Femur (tissue), 1 donor: ENCODE measurements at places on chromosomes 1 and 21.

GRCh38 chr1:246566813-246567645 is 773 bp downstream of the CNST start:
- DNase-seq, result no peak

- no peak for DNase-seq
Observed at GRCh38 chr21:46369520-46370235, 45.7 kb downstream of the PCNT start.

DNA sequence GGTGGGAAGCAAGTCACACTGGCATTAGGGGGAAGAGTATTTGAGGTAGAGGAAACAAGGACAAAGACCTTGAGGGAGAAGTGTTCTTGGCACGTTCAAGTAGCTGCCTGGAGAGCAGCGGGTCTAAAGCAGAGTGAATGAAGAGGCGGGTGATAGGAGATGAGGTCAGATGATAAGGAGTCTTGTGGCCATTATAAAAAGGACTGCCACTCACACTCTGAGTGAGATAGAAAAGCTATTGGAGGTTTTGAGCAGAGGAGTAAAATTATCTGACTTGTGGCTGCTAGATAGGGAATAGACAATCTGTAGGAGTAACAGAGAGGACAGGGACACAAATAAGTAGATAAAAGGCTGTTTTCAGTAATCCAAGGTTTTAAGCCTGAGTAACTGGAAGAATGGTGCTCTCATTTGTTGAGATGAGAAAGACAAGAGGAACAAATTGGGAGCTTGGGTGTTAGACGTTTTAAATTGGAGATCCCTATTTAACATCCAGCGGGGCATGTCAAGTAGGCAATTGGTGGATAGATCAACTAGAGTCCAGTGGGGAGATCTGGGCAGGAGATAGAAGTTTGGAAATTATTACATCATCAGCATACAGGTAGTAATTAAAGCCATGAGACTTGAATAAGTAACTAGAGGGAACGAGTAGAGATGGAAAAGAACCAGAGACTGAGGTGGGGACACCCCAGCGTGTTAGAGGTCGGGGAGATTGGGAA is 43.7 kb downstream of the HENMT1 start:
- DNase-seq, result no peak

GRCh38 chr1:162919034-162919433 is 58.1 kb upstream of the CCDC190 start:
- no peak for DNase-seq

DNA sequence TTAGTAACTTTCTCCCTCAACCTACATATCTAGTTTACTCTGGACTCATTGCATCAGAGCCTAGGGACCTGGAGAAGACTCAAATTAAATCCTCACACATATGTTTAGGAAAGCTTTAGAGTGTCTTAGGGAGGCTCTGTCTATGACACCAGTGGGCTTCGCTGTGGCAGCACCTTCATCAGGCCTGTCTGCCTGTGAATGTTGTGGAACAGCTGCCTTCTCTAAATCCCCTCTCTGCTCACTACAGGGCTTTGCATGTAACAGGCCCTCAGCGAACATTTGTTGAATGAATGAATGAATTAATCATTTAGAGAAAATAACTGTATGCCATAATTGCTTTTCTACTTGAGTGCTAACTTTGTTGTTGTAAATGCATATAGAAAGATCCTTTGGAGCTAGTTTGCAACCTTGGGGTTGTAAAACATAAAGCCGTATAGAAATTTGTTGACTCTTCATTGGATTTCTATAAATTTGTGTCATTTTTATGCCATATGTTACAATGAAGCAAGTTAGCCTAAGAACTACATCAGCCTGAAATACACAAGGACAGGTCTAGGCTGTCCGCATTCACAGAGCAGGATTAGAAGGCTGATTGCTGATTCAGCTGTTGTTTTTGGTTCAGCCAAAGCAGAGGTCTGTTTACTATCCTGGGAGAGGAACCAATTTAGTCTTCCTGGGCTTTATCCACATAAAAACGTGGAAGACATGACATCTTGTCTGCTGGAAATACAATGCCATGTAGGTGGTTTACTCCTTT is 238.0 kb downstream of the ASTN1 start:
- no peak for DNase-seq

GRCh38 chr1:9875636-9876000 is 34.5 kb downstream of the CTNNBIP1 start:
- DNase-seq, result no peak

DNA sequence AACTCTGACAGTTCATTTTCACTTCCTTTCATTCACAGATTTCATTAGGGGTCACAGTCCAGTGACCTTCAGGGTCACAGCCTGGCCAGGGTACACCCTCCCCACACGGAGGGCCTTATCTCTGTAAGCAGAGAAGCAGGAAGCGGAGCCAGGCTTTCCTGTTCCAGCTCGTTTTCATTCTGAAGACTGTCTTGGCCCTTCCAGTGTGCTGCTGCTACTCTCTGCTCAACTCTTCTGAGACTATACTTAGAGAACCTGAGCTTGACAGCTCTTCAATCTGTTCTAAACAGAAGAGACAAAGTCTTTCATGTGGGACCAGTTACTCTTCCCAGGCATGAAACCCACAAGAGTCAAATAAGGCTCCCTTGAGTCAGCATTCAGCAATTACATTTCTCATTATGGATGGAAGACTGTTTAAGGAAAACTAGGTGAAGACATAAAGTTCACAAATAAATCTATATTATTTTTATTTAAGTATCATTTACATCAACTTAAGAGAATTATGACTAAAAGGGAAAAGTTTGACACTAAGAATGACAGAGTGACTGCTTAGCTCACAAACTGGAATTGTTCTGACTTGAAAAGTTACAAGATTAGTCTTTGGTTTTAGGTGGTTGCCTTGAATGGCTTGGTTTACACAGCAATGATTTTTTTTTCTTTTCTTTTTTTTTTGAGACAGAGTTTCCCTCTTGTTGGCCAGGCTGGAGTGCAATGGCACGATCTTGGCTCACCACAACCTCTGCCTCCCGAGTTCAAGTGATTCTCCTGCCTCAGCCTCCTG is 4.8 kb upstream of the TDRD10 start:
- peak; percentile 43 for DNase-seq

- DNase-seq, result no peak
Observed at GRCh38 chr1:6870086-6870485, 84.8 kb downstream of the CAMTA1 start.

DNA sequence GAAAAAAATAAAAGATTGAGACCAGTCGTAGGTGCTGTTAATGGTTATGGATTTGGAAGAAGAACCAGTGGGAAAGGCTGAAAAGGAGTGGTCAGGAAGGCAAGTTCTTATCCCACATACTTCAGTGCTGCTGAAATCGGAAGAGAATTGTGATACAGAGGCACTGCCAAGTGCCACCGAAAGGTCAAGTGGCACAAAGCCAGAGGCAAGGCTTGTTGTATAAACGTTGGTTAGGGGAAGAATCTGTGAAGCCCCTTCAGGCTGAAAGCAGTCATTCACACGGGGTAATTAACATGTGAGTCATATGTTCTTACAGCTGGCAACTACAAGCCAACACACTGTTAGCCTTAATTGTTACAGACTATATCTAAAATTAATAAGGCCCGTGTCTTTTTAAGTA is 48.8 kb downstream of the ZBTB40 start:
- peak; percentile 57 for DNase-seq

GRCh38 chr1:193569983-193570269 is 383.5 kb upstream of the B3GALT2 start:
- DNase-seq, result no peak

DNA sequence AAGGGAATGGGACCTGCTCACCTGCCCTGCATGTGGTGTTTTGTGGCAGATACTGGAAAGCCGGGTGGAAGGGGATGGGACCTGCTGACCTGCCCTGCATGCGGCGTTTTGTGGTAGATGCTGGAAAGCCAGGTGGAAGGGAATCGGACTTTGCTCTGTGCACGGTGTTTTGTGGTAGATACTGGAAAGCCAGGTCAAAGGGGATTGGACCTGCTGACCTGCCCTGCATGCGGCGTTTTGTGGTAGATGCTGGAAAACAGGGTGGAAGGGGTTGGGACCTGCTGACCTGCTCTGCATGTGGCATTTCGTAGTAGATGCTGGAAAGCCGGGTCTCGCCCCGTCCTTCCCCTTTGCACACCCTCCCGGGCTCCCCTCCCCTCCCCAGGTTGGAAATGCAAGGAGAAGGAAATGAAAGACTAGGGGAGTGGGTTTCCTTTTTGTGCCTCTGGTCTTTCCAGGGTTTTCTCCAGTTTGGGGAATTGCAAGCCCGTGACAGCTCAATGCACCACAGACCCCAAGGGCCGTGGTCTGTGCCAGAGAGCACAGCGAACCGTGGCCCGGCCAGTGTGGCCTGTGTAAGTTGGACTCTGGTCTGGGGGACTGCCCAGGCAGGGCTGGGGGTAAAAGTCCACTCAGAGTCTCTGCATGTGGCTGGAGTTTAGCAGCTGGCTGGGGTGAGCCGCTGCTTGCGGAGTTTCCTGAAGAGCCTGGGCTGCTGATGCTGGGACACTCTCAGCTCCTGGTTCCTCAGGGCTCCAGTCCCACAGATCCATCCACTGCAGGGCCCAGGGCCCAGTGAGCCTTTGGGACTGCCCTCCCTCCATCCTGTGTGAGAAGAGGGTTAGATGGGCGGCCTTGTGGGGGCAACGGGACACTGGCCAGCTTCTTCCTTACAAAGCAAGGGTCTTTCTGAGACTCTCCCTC is 105.5 kb downstream of the CRYAA start:
- no peak for DNase-seq

GRCh38 chr1:58057826-58058225 is 488.7 kb downstream of the OMA1 start:
- no peak for DNase-seq

- DNase-seq, result no peak
Observed at GRCh38 chr1:59747420-59748024, 67.2 kb upstream of the HOOK1 start.

- DNase-seq, result no peak
Observed at GRCh38 chr1:217135569-217135915, 412.3 kb upstream of the ESRRG start.

DNA sequence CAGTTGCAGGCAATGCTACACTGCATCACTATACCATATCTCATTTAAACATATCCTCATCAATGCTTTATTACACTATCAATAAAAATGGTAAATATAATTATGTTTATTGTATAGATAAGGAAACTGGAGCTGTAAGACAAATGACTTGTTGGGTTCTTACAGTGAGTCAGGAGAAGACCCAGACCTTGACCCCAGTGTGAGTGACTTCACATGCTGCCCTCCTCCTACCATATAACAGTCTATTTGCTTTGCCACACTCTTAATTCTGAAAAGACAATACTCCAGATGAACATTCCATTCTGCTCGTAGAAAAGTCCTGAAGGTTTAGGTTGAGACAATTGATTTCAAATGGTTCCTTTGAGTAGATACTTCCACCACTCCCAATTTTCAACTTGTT is 550.5 kb downstream of the PLPP3 start:
- no peak for DNase-seq

- no peak for DNase-seq
Observed at GRCh38 chr21:39175154-39175553, 8.1 kb downstream of the PSMG1 start.

GRCh38 chr1:114521396-114522263 is 10.6 kb upstream of the TRIM33 start:
- DNase-seq, result no peak

- DNase-seq, result no peak
Observed at GRCh38 chr1:235763962-235764361, 102.7 kb downstream of the LYST start.

- no peak for DNase-seq
Observed at GRCh38 chr1:182268669-182269068, 122.9 kb downstream of the GLUL start.

- peak; percentile 74 for DNase-seq
Observed at GRCh38 chr1:161069731-161070270, at the start of gene ARHGAP30. Gene ARHGAP30, minus strand, starts transcription at chr1:161069891. Its CDS starts 267 bp downstream, at chr1:161069624.

DNA sequence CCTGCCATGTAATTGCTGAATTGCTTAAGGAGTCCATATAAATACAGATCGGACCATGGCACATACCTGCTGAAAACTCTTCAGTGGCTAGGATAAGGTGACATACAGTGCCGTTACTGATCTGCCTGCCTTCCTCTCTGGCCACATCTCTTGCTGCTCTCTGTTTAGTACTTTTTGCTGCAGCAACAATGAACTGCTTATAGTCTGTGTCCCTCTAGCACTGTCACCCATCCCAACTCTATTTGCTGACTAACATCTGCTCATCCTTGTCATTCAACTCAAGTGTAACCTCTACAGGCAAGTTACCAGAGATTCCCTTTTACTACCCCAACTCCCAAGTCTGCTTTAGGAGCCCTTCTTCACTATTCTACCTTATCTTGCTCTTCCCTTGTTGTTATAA is 65.6 kb downstream of the GTF2B start:
- no peak for DNase-seq

GRCh38 chr1:161192476-161193465 is 6.1 kb downstream of the ADAMTS4 start:
- DNase-seq, result peak; percentile 70

- DNase-seq, result no peak
Observed at GRCh38 chr21:26790296-26790695, 54.9 kb downstream of the ADAMTS1 start.

GRCh38 chr1:225689882-225690459 is 37.0 kb upstream of the ENAH start:
- DNase-seq, result no peak

GRCh38 chr1:12376236-12377045 is 146.6 kb downstream of the VPS13D start:
- no peak for DNase-seq

GRCh38 chr21:33668180-33668579 is 25.9 kb downstream of the ITSN1 start:
- DNase-seq, result no peak

DNA sequence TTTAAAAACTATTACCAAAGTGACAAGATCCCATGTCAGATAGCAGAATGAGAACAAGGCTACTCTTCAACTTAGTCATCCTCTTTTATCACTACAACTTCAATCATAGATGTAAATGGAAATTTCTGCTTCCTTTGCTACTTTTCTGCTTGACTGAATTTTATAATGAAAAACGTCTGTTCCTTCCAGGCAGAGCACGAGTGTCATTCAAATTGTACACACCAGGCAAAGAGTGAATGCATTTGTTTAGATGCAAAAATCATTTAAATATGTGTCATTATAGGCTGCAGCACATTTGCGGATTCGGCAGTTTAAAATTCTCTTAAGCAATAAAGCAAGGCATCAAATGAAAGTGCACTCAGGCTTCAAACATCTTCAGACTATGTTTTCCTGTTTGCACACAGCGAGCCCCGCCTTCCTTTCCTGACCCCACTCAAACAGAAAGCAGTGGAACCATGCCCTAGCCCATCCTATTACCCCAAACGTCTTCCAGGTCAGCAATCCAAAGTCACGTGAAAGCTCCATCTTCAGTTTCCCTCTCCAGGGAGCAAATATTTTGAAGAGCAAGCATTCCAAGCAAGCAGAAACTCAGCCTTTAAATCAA is 99.6 kb downstream of the APP start:
- peak; percentile 40 for DNase-seq

DNA sequence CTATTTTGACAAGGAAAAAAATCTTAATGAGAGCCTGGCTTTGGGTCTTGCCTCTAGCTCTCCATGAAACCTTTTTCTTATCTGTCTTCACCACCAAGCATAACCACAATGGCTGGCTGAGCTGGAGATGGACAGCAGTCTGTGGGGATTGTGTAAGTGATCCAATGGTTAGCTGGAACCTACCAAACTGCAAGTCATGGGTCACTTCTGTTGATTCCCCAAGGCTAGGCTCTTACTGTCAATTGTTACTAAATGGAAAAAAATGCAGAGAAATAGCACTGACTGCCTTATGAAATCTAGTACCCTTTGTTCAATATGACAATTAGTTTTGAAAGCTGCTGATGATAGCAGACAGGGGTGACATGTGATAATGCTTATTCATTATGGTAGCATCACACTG is 359.0 kb downstream of the ST6GALNAC3 start:
- no peak for DNase-seq
